ENCODE measurements at places on chromosomes 2 and 18. TPM values are rescaled to one million over a fixed set of nuclear protein-coding genes. Genes with fewer than 3 reads are reported as not detected.
A peak's percentile ranks its signal among the peaks of the same experiment; 100 is the strongest.

GRCh38 chr2:209208211-209208610 lies 215.6 kb upstream of the MAP2 start:
- no peaks in the 10 kb centered on the region for H3K4me1 ChIP-seq
- peak; percentile 22 for DNase-seq
- no peak overlapping the region for H3K4me3 ChIP-seq
- no peaks in the 10 kb centered on the region for H3K36me3 ChIP-seq
- H3K27ac ChIP-seq, result no peak overlapping the region

RIT2 gene
- not detected for total RNA-seq

DNA sequence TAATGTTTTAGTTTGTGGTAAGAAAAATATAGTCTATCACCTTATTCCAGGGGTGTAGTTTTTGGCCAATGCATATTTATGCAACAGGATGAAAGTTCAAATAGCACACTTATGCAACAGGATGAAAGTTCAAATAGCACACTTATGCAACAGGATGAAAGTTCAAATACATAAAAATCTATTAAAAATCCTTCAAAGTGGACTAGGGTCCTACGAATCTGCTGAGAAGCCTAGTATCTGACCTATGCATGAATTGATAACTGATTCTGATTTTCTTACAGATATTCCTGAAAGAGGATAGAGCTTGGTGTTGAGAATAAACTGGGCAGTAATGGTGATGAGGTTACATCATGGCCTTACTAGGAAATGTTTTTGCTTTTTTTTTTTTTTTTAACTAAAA lies 2.8 kb downstream of the PECR start:
- H3K27me3 ChIP-seq, result peaks cover 2% of the 10 kb centered on the region
- peaks cover 46% of the 10 kb centered on the region for H3K4me1 ChIP-seq
- no peak overlapping the region for H3K27ac ChIP-seq
- peaks cover 23% of the 10 kb centered on the region for H3K36me3 ChIP-seq
- DNase-seq, result no peak
- H3K4me3 ChIP-seq, result no peak overlapping the region

ITPRID2 gene
- 61.2 TPM for total RNA-seq
